CD8-positive, alpha-beta T cell (primary cell): ENCODE measurements at places on chromosomes 1 and 21.

GRCh38 chr1:204417074-204417997, 5.7 kb upstream of the PPP1R15B start:
- no peak for DNase-seq

- DNase-seq = peak; percentile 78
These were observed at the start of gene TTLL10 for GRCh38 chr1:1173793-1174415. Gene TTLL10 (plus strand): TSS chr1:1173880. CDS start chr1:1179216, 5,336 bp downstream.

DNA sequence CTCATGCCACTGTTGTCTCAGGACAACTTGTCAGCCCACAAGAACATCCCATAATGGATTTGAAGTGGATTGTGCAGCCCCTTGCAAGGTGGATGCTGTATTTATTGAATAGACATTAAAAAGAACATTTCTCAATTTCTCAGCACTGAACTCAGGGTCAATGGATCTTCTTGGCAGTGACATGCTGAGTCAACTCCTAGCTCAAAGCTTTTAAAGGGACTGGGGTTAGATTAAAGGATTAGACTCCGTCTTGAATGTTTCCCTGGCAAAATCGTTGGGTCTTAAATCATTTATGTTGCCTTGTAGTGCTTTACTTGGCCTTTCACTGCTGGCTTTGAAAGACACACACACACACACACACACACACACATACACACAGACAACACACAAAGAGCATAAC, 221.6 kb upstream of the PBX1 start:
- DNase-seq = no peak

DNA sequence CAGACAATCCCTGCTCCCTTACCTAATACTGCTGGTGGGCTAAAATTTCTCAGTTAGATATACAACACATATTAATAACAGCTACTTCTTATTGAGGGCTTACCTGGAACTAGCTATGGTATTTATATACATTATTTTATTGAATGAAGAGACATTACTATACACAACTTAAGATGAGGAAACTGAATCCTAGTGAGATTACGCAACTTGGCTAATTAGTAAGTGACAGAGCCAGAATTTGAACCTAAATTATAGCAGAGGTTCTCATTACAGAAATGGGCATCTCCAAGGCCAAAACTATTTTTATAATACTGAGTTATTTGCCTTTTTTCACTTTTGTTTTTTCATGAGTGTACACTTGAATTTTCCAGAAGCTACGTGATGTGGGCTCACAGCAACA, 44.5 kb upstream of the SMYD2 start:
- DNase-seq = no peak

- DNase-seq = no peak
These were observed 3.6 kb upstream of the DHRS3 start for GRCh38 chr1:12621346-12622335.

- no peak for DNase-seq
These were observed 555.8 kb downstream of the PLA2G4A start for GRCh38 chr1:187384504-187384903.

GRCh38 chr21:46347203-46347550, 23.2 kb downstream of the PCNT start:
- no peak for DNase-seq

GRCh38 chr1:81571946-81572345, 228.8 kb upstream of the ADGRL2 start:
- no peak for DNase-seq

- no peak for DNase-seq
These were observed 31.6 kb upstream of the NUF2 start for GRCh38 chr1:163290025-163290640.

DNA sequence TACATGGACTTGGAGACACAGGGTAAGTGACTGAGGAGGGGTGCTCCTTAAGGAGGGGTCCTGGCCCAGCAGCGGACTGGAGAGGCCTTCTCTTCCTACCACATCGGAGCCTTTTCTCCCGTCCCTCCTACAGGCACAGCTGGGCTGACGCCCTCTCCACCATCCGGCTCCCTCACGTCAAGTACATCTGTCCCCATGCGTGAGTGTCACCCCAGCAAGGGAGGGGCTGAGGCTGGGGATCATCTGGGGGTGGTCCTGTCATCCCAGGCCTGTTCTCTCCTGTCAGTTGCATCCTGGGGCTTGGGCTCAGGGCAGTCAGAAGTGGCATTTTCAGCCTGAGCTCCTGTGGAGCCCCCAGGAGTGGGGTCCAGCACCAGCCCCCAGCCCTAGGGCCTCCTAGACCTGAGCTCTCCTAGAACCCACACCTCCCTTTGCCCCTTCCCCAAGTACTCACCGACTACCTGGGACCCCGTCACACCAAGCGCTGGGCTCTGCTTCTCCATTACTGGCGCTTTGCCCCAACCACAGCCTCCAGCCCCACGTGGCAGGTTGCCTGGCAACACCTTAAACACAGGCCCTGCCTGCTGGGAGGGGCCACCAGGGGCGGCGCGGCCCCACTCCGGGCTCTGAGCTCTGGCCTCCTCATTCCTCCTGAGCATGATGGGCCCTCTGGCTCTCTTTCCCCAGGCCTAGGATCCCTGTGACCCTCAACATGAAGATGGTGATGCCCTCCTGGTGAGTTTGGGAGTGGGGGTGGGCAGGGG, 2.3 kb downstream of the LYPLA2 start:
- DNase-seq = no peak

GRCh38 chr1:167717351-167717750, 4.4 kb upstream of the MPZL1 start:
- DNase-seq = no peak

- no peak for DNase-seq
These were observed 22.8 kb upstream of the RNU1-4 start for GRCh38 chr1:16717336-16718098.

GRCh38 chr1:40745176-40745575, 38.4 kb upstream of the KCNQ4 start:
- DNase-seq = no peak

- DNase-seq = no peak
These were observed 110.1 kb upstream of the VAV3 start for GRCh38 chr1:108075055-108075454.

DNA sequence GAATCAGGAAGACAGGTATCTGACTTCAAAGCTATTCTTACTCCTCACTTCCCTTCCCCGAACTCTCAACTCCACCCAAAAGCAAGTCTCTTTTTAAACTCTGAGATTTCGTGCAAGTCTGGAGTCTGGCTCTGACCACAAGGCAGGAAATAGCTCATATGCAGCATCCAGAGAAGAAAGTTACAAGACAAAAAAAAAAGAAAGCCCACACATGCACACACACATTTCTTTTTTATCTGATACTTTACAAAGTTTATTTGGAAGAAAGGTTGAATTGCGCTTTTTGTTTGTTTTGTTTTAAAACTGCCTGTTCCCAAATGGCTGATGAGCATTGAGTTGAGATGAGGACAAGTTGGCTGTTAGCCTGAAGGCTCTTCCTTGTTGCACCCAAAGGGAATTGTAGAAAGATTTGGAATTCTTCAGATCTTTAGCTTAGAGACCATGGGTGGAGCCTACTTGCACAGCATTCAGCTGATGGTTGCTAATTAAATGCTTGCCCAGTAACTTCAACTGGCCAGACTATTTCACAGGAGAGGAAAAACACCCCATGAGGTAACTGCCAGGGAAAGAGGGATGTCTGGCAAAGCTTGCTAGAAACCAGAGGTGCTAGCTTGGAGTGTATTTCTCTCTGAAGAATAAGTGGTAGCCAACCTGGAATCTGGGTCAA, 490.3 kb downstream of the TTLL7 start:
- DNase-seq = peak; percentile 46

- no peak for DNase-seq
These were observed 12.6 kb downstream of the TRIM11 start for GRCh38 chr1:228393811-228394570.

DNA sequence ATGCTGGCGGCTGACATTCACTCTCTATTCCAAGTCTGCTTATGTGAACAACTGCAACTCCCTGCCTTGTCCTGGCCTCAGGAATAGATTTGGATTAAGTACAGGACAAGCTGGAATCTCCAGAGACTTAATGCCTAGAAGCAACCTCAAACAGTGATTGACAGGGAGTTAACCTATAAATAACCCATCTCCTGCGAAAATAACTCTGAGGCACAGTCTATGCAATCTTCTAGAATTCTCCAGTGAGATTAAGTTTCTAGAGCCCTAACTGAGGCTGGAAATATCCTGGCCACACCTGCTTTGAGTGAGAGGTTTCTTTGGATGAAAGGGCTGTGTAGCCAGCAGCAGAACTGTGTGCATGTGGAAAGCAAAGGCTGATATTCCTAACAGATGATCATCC, 25.3 kb upstream of the ATP1A1 start:
- no peak for DNase-seq

DNA sequence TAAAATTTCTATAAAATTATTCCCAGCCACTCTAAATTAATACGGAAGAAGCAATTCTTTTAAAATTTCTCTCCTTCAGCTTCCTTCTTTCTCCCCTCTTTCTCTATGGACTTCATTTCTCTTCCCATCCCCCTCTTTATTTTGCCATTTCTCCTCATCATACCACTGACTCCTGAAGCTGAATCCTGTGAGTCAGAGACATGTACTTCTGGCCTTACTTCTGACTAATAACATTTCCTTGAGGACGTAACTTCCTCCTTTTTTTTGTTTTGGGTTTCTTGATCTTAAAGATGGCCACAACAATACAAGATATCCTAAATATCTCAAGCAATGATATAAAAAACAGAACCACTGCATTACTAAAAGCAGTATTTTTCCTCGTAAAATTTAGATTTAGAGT, 63.6 kb upstream of the DENND1B start:
- DNase-seq = no peak

GRCh38 chr21:41977034-41977950, 23.5 kb upstream of the C2CD2 start:
- no peak for DNase-seq

- no peak for DNase-seq
These were observed 38.0 kb upstream of the ANGPTL7 start for GRCh38 chr1:11151114-11151513.

GRCh38 chr1:113567427-113567826, 177.1 kb downstream of the MAGI3 start:
- DNase-seq = no peak

GRCh38 chr1:89631816-89632656, 884 bp upstream of the LRRC8C start:
- no peak for DNase-seq

- no peak for DNase-seq
These were observed 18.5 kb downstream of the SERTAD4 start for GRCh38 chr1:210250998-210251679.

DNA sequence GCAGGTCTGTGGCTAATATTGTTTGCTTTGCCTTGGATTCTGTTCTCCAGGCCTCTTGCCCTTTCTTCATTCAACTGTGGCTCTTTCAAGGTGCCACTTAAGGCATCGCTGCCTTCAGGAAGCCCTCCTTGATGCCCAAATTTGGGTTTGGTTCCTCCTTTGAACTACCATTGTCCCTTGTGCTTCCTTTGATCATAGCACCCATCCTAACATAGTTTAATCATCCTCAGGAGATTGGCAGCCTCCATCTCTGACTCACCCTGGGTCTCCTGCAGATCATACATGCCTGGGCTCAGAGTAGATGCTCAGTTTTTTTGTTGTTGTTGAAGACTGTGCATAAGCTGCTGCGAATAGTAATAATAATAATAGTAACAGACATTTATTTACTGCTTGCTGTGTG, 54.4 kb upstream of the ACOT11 start:
- DNase-seq = no peak

DNA sequence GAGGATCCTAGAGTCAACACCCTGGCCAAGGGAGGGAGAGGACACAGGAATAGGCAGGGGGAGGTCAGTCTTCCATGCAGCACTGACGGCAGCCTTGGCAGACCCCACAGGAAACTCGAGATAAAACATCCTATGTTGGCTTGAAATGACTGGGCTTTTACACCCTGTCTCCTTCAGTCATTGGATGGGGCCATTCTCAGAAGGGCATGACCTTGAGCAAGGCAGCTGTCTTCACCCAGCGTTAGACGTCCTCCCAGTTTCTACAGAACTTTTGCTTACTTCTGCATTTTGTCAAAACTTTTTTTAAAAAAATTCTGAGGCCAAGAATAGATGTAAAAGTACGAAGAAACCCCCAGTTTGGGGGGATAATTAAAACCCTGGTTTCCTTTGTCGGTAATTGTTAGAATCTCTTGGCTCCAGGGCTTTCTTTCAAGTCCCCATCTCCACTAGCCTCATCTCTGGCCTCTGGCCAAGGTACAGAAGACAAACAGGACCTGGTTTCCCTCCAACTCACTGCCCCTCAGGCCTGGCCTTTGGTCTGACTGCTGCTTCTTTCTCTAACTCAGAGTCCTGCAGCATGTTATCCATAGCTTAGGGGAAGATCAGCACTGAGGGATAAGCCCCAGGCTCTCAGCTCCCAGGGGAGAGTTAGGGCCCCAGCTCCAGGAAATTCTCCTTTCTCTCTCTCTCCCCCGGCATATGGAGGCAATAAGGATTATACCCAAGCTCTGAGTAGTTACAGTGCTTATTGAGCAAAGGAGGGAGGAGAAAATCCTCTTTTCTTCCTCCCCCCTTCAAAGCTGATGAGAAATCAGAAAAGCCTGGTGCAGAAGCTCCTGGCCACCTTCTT, 51.6 kb upstream of the KCND3 start:
- DNase-seq = no peak

DNA sequence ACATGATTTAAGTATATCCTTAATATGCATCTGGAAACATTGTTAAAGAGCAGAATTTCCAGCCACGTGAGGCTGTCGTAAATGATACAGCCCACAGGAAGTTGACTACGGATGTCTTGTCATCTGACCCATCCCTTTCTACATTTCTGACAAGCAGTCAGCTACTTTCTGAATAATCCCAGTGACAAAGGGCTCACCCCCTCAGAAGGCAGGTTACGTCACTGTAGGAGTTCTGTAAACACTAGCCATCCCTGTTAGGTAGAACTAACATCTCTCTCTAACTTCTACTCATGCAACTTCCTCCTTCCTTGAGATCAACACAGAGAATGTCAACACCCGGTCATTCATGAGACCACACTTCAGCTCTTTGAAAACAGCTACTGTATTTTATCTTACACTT, 259.2 kb downstream of the GREM2 start:
- DNase-seq = no peak

DNA sequence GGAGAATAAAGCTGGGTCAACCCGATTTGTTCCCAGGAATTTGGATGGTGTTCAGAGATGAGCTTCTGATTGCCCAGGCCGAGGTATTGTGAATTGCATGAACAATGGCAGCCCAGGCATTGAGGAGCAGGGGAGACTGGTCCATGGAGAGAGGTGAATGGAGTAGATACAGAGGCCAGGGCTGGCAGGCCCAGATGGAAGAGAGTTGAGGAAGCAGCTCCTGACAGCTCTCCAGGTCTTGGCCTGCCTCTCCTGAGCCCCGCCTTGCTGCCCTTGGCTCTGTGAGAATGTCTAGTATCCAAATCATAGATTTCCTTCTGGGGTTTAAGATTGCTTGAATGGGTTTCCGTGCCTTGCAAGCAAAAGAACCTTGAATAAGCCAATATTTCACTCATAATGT, 11.5 kb downstream of the ABCA4 start:
- no peak for DNase-seq

- no peak for DNase-seq
These were observed 7.2 kb downstream of the FAAH start for GRCh38 chr1:46401154-46401913.

GRCh38 chr1:149917571-149918144, at the start of gene SV2A:
Gene SV2A (minus strand): TSS chr1:149917844. CDS start chr1:149913840, 4,004 bp downstream.
- DNase-seq = peak; percentile 12
